Heart right ventricle (tissue), 16 donors: ENCODE measurements at places on chromosomes 3 and 15. TPM values are rescaled to one million over a fixed set of nuclear protein-coding genes. Genes with fewer than 3 reads are reported as not detected.

- DNase-seq = no peak
Measured at GRCh38 chr3:31096661-31097395, 202.4 kb upstream of the GADL1 start.

The PPP2R3A gene
- 111 TPM for total RNA-seq

The ACAN gene
- total RNA-seq = 0.21 TPM

DNA sequence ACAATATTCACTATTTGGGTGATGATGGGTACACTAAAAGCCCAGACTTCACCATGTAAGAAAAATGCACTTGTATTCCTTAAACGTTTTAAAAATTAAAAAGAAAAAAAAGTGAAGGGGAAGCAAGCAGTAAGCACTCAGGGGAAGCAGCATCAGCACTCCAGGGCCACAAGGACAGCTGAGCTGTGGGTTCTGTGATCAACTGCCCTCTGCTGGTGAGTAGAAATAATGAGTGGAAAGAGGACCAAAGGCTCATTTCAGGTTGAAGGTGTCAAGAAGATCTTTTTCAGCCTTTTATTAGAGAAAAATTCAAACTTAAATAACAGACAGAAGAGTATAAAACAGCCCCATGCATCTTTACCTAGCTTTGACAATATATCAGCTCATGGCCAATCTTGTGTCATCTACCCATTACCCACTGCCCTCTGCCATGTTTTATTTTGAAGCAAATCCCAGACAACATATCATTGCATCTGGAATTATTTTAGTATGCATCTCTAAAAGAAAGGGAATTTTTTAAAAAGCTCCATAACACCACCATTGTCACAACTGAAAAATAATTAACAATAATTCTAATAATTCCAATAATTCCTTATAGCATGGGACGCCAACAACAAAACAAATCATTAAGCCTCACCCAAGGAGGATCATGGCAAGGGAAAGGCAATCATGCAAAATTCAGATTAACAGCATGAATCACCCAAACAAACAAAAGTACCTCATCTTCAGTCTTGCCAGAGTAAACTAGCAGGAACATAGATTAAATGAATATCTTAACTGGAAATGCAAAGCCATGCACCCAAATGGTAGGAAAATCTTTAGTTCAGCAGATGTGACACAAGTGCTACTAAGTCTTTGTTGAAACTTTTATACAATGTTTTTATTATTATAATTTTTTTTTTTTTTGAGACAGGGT, 42.5 kb downstream of the TAMM41 start:
- DNase-seq = peak; percentile 16

The CLDN16 gene
- not detected for total RNA-seq

- DNase-seq = no peak
Measured at GRCh38 chr3:24736701-24737100, 242.1 kb upstream of the THRB start.

- no peak for DNase-seq
Measured at GRCh38 chr3:85303156-85303555, 344.4 kb downstream of the CADM2 start.

DNA sequence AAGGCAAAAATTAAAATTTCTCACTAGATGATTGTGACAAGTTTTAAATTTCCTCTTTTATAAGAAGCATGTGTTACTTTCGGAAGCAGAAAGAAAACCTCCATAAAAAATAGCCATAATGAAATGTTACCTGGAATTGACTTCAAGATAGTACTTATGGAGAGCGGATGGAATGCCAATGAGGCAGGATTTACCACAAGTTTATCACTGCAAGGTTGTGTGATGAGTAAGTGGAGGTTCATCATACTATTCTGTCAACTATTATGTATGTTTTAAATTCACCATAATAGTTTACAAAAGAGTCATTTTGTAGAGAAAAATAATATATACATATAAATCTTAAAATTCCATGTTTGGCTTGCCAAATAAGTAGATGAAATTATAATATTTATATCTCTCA, 230.3 kb downstream of the SCAPER start:
- DNase-seq = no peak

DNA sequence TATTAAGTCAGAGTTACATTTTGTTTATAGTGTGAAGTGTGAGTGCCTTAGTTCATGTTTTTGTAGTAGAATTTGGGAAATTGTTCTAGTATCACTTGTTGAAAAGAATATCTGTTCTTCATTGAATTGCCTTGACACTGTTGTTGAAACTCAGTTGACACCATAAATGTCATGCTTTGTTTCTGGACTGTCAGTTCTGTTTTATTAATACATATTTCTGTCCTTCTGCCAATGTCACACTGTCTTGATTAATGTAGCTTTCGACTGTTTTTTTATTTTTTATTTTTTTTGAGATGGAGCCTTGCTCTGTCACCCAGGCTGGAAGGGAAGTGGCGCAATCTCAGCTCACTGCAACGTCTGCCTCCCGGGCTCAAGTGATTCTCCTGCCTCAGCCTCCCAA, 59.1 kb downstream of the CHD2 start:
- DNase-seq = no peak

The CCDC39 gene
- not detected for total RNA-seq

- DNase-seq = no peak
Measured at GRCh38 chr3:183260167-183260904, 7.3 kb downstream of the B3GNT5 start.

GRCh38 chr3:5276934-5277333, 89.4 kb downstream of the EDEM1 start:
- no peak for DNase-seq

The GPR27 gene
- total RNA-seq = 2.1 TPM

DNA sequence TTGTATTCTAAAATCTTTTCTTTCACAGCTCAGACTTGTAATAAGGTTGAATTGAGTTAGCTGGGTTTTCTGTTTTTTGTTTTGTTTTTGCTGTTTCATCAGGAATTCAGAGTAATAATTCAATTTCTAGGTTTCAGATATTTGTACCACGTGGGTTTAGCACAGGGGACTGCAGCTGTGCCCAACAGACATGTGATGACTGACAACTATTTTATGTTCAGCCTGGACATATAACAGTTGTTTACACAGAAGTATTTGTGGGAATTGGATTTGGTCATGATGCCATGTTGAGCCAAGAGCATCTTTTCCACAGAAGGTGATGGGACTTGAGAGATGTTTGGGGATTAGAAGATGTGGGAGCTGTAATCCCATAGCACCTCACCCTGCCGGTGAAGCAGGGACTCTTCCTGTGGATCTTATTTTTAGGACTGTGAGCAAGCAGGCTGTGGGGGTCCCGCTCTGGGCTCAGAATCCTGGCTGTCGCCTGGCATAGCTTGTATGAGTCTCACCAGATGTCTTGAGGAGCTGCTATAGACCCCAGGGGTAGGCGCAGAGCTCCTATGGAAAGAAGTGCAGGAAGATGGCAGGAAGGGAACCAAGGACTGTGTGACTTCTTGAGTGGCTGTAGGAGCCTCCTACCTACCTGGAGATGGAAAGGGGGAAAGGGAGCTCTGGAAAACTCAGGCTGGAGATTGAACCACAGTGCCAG, 23.7 kb downstream of the PXYLP1 start:
- DNase-seq = no peak

The PLSCR2 gene
- not detected for total RNA-seq

DNA sequence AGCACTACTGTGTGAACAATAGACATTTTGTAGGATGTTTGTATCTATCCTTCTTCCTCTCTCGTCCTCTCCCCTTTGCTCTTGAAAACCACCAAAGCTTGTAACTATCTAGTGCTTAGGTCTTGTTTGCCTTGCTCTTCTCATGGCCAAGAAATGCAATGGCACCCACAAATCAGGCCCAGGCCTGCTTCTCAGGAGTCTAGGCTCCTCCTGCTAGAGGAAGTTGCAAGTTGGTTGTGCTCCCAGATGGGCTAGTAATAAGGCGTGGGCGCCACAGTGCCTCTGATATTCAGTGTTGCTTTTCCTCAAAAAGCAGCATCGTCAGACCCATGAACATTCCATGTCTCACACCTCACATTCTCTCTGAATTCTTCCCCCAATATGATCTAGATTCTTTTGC, 28.7 kb downstream of the ZNF385D start:
- no peak for DNase-seq

- no peak for DNase-seq
Measured at GRCh38 chr3:156293566-156293965, 173.2 kb downstream of the KCNAB1 start.

DNA sequence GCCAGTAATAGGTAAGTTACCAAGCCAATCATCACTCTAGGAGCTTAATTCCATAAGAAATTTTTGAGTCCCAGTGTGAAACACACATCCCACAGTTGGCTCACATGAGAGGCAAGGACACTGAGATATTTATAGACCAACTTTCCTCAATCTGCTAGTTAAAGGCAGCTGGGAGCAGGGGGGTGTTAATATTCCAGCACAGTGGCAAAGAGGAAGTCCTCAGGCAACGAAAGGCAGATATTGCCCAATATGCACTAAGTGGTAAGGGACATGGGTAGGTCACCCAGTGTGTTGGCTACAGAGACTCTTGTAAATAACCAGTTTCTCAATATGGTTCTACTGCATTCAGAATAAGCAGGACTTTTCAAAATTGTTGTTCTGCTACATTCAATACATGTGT, 61.0 kb downstream of the TOP2B start:
- DNase-seq = peak; percentile 37

DNA sequence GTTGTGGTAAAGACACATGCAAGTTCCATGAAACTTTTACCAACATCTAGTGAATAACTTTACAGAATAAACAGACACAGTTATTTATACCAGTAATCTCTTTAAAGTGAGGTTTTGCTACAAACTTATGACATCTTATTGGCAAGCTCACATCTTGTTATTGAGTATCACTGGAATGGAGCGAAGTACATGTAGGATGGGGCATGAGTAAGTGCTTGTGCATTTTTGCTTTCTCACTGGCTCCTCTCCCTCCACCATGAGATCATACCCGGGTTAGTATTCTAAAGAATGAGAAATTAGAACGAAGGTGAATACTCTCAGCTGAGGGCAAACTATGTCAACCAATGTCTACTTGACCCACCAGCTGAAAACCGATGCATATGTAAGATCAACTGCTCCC, 193.3 kb upstream of the ZNF717 start:
- DNase-seq = no peak

The GPR156 gene
- not detected for total RNA-seq

The OR5H1 gene
- total RNA-seq = not detected

DNA sequence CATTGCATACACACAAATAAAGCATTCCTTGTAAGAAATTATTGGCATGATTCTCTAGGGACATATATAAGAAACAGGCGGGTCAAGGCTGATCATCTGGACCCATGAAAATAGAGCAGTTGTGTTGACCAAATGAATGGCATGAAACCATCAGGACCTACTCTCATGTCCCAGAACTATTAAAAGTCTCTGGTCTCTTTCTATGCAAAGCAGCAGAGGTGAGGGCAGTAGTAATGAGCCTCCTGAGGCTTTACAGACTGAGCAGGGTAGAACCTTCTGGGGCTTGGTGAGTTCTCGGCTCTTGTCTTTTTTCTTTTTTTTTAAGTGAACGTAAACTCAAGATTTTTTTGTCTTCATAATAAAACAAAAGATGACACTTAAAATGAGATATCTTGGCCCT, 9.3 kb downstream of the GLDN start:
- no peak for DNase-seq

The RBP2 gene
- total RNA-seq = not detected

The RASA2 gene
- total RNA-seq = 3.4 TPM

The COL8A1 gene
- total RNA-seq = 7.5 TPM

The SLC9C1 gene
- 0.80 TPM for total RNA-seq

DNA sequence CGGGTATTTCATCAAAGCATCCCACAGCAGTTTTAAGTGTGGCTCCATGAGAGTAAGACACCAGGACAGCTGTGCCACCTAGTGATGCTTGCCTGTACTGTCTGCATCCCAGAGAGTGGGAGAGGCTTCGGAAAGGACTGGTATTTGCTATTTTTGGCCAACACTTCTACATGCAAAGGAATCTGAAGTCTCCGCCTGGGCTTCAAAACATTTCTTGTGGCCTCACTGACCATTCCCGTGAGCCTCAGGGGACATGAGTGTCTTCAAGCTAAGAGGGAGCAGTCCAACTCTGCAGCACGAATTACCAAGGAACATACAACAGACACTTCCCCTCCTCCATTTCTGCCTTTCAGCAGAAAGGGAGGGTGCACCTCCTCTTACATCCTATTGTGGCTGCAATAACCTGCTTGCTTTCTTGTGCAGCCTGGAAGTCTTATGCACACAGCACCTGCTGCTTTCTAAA, 177.5 kb downstream of the RORA start:
- DNase-seq = peak; percentile 49

DNA sequence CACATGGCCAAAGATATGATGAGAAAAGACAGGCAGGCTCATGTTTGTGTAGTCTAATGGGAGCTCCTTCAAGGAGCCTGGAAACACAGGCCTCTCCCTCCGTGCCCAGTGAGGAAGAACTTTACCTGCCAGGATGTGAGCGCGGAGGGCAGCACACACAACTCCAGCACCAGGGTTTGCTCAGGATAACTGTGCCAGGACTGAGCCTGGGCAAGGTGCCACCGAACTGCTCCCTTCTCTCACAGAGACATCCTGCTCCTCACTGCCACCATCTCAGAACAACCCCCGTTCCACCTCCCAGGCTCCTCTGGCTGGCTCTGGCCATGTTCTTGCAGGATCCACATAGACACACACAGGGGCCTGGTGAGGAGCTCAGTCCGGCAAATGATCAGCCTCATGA, 87.4 kb downstream of the NUP210 start:
- DNase-seq = no peak

DNA sequence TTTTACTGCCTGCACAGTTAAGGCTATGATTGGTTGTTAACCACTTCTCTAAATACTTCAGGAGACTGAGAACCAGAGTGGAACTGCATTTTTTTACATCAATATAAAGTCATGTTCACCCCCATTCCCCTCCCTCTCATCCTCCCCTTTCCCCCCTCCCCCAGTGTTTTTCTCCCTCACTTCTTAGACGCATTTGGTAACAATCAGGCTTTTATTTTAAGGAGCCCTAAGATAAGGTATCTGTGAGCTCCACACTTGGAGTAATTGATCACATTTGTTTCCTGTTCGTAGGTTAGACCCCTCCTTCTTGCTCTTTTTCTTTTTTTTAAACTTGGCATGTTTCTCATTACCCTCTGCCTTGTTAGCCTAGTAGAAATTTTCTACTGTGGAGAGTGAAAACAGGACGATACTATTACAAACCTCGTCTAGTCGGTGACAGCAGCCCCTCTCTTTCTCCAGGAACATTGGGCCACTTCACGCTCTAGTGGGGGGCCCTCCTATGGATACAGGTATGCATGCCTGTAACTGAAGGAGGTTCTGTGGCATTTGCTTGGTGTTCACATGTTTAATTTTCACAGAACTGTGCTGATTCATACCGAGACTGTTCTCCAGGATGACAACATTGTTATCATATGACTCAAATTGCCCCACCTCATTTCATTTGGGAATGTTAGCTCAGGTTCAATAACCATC, 314.4 kb downstream of the MECOM start:
- no peak for DNase-seq

GRCh38 chr3:39103791-39104552, 3.5 kb downstream of the GORASP1 start:
- DNase-seq = no peak

The FGF7 gene
- total RNA-seq = 24.9 TPM

- peak; percentile 93 for DNase-seq
Measured at GRCh38 chr3:138594150-138594934, at the start of gene CEP70. Gene CEP70, minus strand, starts transcription at chr3:138594260. Its CDS starts 21,333 bp downstream, at chr3:138572927.

DNA sequence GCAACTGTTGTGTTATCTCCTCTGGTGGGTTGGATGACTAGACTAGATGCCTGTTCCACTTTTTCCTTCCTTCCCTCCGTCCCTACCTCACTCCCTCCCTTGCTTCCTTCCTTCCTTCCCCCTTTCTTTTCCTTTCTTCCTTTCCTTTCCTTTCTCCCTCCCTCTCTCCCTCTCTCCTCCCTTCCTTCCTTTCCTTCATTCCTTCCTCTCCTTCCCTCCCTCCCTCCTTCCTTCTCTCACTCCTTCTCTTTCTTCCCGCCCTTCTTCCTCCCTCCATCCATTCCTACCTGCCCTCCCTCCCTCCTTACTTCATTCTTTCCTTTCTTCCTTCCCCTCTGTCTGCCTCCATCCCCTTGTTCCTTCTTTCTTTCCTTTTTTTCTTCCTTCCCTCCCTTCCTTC, 1045.3 kb downstream of the OTOL1 start:
- DNase-seq = no peak
